ENCODE measurements at places on chromosomes 2 and 18.

- no peak for DNase-seq
Observed at GRCh38 chr2:160582081-160582480, 88.5 kb upstream of the RBMS1 start.

- no peak for DNase-seq
Observed at GRCh38 chr18:2087877-2088673, 483.2 kb downstream of the METTL4 start.

DNA sequence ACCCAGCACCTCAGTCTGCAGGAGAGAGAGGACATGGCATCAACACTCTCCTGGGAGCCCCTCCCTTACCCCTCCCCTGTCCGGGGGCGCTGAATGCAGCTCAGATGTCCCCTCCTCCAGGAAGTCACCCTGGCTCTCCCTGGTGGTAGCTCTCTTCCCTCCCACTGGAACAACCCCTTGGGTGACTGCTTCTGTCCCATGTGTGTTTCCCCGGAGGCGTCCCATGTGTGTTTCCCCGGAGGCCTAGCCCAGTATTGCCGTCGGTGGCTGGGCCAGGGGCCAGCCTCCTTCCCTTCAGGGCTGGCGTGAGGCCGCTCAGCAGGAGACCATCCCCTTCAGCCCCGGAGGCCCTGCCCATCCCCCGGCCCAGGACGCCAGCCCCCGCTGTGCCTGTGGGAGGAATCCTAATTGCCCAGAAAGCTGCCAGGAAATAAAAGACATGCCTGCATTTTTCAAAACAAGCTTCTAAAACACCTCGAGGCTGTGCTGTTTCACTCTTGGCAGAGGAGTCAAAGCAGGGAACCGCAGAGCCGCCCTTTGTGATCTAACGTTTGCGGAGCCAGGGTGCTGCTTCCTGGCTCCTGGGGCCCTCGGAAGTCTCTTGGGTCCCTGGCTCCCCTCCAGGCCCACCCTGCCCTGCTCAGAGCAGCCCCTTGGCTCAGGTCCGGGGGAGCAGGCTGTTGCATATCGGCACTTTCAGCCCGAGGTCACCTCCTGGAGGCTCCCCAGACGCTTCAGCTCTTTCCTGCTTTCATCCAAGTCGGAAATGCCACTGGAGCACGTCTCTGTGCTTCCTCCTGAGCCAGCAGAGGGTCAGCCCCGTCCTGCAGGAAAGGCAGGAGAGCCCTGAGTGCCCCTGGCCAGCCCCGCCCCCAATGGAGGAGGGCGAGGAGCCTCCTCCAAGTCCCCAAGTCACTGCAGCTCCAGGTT is 11.4 kb downstream of the SNED1 start:
- DNase-seq = no peak

DNA sequence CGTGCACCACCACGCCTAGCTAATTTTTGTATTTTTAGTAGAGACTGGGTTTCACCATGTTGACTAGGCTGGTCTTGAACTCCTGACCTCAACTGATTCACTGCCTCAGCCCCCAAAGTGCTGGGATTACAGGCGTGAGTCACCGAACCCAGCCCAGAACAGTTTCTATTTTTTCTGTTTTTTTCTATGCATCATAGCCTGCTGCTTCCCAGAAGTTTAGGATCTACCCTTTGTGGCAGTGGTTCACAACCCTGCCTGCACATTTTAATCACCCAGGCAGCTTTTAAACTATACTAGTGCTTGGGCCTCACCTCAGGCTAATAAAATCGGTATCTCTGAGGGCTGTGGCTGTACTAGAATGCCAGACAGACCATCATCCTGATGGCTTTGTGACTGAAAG is 39.7 kb upstream of the SOCS6 start:
- DNase-seq = no peak

DNA sequence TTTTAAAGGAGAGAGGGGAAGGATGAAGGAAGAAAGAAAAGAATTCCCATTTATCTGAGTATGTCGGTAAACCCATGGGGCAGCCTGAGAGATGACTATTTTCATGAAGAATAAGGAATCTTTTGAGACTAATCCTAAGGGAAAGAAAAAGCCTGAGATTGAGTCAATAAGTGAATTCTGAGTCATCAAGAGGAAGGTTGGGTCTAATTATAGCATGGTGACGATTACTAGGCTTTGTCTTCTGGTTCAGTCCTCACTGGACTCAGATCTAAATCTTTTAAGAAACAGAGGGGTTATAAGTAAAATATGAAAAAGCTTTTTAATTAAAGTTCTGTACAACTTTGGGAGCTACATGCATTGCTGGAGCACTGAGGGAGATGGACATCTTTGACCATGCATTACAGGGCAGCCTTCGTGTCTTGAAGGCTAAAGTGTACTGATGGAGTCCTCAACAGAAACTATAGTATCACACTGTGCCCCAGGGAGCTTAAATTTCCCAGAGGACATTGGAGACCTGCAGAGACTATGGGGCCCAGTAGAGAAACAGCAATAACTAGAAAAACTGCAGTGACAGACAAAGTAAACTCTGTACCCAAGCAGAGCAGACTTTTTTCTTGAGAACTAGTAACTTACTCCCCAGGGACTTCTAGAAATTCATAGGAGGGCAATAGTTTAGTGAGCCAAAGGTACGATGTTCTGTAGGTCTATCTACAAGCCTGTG is 260.9 kb downstream of the RAD51AP2 start:
- no peak for DNase-seq

DNA sequence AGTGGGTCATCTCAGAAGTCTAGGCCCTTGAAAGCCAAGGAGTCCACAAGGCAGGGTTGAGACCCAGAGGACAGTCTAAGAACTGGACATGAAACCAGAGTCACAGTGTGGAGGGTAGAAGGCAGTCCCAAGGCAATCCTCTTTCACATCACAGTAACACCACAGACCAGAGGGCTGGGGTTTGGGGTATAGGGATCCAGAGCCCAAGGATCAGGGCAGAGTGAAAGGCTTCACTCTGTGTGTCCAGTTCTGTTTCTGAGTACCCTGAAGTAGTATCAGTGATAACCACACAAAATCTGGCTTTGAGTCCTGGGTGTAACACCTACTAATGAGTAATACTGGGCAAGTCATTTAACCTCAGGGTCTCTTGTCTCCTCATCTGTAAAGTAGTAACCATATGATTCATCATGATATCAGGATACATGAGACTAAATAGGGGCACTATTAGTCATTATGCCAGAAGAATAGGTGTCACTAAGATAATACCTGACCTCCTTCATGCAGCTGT is 91.0 kb downstream of the ICA1L start:
- no peak for DNase-seq

DNA sequence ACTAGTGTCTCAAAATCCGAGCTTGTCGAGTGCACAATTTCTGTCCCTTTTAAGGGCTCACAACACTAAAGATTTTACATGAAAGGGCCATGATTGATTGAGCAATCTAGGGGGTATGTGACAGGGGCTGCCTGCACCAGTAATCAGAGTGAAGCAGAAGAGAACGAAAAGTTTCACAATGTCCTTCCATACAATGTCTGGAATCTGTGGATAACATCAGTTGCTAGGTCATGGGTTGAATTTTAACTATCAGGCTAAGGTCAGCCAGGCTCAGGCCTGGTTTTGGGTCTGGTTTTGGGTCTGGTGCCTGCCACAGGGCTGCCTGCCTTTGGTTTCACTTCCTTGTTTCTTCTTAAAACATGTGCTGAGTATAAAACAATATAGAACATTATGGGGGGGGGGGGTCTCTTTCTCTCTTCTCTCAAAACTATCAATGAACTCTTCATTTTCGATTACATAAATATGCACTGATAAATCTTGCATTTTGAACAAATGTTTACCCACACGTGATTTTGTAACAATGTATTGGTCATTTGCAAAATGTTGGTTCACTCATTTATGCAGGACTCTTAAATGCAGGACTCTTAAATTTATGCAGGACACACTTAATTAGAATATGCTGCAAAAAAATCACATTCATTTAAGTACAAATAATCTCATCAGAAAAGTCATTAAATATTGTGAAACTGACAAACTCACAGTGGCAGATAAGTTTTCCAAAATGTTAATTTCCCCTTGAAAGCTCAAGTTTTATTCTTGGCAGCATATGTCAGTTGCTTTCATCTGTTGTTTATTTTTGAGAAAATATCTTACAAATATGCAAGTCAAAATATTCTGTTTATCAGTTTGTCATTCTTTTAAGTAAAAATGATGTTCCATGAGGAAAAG is 290.5 kb upstream of the KYNU start:
- no peak for DNase-seq

GRCh38 chr2:222792001-222792611 is 68.7 kb upstream of the ACSL3 start:
- no peak for DNase-seq
